ENCODE measurements at places on chromosomes 6 and 20. TPM values are rescaled to one million over a fixed set of nuclear protein-coding genes. Genes with fewer than 3 reads are reported as not detected.

The BCKDHB gene
- total RNA-seq, result 10.9 TPM

The KCNG1 gene
- total RNA-seq, result 1.6 TPM

The FAM110A gene
- 21.2 TPM for total RNA-seq

The ADISSP gene
- total RNA-seq, result 39.2 TPM

The PHACTR2 gene
- total RNA-seq, result 111 TPM

The HMGN3 gene
- total RNA-seq, result 38.3 TPM

The PNLDC1 gene
- total RNA-seq, result not detected

The HLA-DPA1 gene
- 478 TPM for total RNA-seq

The PLG gene
- not detected for total RNA-seq

The GJA1 gene
- 3.0 TPM for total RNA-seq

The C20orf144 gene
- total RNA-seq, result not detected

The NKX2-4 gene
- total RNA-seq, result not detected

The FAM162B gene
- not detected for total RNA-seq

The LRP11 gene
- total RNA-seq, result 7.4 TPM

The ANKRD66 gene
- total RNA-seq, result not detected

The CLDN20 gene
- total RNA-seq, result not detected

The SNX3 gene
- total RNA-seq, result 149 TPM

The GPR6 gene
- total RNA-seq, result not detected

The ZC2HC1B gene
- not detected for total RNA-seq

The DDX43 gene
- total RNA-seq, result 1.2 TPM

The CNKSR3 gene
- 26.8 TPM for total RNA-seq

The CGA gene
- total RNA-seq, result not detected

The PABPC1L gene
- total RNA-seq, result 33.3 TPM

The CCN5 gene
- 0.94 TPM for total RNA-seq
